ENCODE measurements at places on chromosomes 16 and 17. TPM values are rescaled to one million over a fixed set of nuclear protein-coding genes. Genes with fewer than 3 reads are reported as not detected.

DNA sequence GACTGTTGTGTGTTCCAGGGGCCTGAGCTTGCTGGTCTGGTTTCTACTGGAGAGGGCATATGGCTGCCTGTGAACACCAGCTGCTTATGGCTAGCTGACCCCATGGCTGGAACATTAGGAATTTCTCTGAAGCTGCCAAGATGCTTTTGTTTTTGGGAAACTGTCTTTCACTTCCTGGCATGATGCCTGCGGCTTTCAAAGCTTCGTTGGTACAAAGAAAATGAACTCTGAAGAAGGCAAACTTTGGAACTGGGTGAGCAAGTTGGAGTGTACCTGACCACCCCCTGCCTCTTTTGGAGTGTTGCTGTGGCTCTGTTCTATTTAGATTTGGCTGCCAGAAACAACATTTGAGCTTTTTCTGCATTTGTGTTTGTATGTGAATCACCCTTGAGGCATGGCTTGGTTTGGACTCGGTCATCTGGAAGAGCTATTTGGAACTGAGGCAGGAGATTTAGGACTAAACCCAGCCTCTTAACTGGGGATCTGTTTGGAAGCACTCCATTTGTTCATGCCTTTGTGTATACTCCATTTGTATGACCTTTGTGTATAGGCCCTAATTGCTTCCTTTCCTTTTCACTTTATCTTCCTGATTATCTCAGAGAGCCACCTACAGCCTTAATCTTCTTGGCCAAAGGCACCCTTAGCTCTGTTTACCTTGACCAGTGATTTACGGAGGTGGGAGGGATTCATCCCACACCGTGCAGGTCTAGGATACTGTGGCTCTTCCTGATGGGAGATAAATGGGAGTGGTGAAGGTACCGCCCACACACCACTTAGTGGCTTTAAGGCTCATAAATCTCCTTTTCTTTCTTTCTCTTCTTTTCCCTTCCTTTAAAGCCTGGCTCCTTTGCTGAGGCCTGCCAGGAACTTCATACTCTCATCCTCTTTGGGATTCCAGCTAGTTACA lies 7.3 kb upstream of the CPHXL start:
- DNase-seq = no peak

The CD79B gene
- total RNA-seq = not detected

DNA sequence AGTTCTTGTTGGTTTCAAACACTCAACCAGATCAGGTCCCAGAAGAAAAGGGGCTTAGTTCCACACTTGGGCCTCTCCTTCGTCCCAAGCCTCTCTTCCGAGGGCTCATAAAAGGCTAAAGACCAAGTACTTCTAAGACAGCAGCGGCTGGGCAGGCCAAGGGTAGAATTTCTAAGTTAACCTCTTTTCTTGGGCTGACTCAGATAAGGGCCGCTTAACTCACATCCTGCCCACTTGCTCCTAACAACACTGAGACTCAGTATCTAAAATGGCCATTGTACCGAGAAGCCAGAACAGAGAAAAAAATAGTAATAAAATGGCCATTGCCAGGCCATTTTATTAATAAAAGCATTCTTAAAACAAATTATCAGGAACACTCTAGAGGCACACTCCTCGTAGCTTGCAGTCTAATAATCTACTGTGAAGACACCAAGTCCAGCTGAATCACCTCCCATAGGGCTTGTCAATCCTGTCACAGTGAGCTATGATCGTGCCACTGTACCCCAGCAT lies 42.1 kb downstream of the RANBP10 start:
- no peak for DNase-seq

DNA sequence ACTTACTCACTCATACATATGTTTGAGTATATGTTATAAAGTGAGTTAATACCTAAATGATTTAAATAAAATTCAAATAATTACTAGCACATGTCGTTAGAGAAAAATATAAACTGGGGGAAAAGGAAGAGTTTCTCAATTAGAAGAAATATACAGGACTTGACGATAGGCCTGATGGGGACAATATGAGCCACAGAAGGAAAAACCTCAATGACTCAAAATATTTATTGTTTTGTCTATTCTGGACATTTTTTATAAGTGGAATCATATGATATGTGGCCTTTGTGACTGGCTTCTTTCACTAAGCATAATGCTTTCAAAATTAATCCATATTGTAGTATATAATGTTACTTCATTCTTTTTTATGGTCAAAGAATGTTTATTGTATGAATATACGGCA lies 339.2 kb upstream of the PMFBP1 start:
- DNase-seq = no peak

DNA sequence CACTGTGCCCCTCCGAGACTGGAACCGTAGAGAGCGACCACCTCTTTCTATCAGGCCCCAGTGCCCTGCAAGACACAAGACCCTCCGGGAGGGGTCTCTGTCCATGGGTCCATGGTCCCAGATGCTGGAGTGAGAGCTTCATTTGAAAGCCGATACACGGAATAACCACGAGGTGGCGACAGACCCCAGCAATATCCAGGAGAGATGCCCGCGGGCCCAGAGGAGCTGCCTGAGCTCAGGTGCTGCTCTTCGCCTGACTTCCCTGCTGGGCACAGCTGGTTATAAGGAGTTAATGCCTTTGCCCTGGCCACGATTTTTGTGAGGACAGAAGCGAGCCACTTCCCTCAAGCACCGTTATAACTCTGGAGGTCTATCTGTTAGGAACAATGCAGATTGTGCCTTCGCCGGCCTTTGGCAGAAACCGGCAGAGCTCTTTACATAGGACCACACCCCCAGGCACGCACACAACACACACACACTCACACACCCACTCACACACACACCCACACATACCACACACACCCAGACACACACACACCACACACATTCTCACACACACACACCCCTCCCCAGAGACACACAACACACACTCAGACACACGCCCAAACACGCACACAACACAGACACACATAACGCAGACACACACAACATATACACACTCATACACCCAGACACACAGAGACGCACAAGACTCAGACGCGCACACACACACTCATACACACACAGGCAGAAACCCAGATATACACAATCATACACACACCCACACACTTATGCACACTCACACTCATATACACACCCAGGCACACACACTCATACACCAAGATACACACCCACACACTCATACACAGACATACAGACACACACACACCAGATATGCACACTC lies 436.4 kb downstream of the SOX9 start:
- DNase-seq = peak; percentile 84

GRCh38 chr16:11157143-11157542 lies 98.9 kb downstream of the SOCS1 start:
- no peak for DNase-seq

GRCh38 chr17:45990886-45991285 lies 8.2 kb upstream of the STH start:
- DNase-seq = no peak

The BRIP1 gene
- total RNA-seq = 2.4 TPM

DNA sequence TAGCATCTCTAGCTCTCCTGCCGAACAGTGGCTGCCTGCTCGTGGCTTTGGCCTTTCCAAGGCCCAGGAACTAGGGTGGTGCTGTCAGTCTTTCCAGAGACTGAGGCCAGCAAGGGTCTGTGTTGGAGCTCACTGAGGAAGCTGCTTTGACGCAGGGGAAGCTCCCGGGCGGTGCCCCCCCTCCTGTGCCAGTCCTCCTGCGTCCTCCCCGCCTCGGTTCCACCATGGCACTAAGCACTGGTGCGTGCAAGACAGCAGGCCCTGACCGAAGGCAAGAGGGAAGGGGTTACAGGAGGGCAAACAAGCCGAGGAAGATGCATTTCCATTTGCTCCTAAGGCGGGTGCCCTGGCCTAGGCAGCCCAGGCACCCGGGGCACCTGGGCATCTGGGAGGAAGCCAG lies 4.5 kb downstream of the CYB561 start:
- DNase-seq = no peak

- DNase-seq = no peak
These were observed 89.1 kb downstream of the ELAC2 start for GRCh38 chr17:12928736-12929135.

- no peak for DNase-seq
These were observed 42.0 kb upstream of the MMD start for GRCh38 chr17:55463600-55463999.

DNA sequence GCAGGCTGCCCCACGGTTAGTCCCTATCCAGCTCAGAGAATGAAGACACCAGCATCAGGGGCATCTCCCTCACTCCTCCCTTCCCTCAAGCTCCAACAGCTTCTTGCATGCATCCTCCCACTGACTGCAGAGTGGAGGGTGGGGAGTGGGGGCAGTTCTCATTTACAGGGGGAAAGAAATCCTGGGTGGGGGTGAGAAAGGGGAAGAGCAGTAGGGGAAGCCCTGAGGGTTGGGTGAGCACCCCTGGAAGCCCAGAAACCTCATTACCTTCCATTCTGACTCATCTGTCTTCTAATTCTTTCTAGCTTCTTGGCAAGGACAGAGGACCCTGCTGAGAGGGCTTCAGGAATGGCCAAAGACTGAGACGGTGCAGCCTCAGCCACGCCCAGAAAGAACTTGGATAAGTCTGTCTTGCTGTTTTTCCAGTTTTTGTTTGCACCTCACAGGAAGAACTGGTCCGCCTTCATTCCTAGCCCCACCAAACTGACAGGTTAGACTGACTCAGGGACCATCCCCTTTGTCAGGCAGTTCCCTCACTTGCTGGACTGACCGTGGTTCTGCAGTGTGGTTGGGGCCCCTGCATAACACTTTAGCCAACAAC lies 52.5 kb upstream of the WSB1 start:
- DNase-seq = no peak

- no peak for DNase-seq
These were observed 17.9 kb downstream of the NDUFAB1 start for GRCh38 chr16:23578101-23578830.

DNA sequence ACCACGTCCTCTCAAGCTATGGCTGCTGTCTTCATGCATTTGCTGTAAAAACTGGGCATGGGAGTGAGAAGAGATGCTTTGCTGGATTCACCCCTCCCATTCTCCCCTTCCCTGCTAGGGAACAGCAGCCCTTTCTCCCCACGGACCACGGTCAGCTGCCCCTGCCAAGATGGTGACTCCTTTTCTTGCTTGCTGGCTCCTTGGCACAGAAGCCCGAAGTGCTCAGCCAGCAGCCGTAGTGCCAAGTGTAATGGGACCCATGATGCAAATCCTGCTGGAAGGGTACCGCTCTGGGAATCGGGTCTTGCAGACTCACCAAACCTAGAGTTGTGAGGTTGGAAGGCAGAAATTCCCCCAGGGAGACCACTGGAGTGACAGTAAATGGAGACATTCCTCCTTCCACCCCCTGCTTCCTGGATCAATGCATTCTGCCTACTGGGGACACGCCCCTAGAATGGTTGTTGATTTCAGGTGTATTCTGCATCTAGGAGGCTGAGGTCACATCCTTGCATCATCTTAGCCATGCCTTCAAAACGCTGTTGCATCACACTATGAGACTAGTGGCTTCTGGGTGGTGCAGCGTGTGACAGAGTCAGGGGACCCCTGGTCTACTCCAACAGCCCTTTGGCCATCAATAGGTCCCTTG lies 63.0 kb upstream of the CBX4 start:
- DNase-seq = no peak

The VAT1 gene
- total RNA-seq = 413 TPM

- no peak for DNase-seq
These were observed 43.1 kb downstream of the PIK3R5 start for GRCh38 chr17:8922451-8922850.

DNA sequence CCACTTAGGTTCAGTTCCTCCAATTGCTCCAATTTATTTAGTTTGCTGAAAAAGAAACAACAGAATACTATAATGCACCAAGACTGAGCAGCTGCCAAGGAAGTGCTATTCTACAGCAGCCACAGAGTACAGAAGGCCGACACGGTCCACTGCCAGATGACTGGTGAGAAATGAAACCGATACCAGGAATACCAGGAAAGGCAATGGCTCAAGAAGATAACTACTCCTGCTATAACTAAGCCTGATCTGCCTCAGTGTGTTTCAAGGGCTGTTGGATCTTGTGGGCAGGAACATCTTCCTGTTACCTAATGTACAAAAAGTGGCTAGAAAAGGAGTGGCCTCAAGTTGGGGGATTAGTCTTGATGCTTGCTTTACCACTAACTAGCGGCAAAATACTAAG lies 32.8 kb downstream of the MARVELD3 start:
- DNase-seq = no peak

DNA sequence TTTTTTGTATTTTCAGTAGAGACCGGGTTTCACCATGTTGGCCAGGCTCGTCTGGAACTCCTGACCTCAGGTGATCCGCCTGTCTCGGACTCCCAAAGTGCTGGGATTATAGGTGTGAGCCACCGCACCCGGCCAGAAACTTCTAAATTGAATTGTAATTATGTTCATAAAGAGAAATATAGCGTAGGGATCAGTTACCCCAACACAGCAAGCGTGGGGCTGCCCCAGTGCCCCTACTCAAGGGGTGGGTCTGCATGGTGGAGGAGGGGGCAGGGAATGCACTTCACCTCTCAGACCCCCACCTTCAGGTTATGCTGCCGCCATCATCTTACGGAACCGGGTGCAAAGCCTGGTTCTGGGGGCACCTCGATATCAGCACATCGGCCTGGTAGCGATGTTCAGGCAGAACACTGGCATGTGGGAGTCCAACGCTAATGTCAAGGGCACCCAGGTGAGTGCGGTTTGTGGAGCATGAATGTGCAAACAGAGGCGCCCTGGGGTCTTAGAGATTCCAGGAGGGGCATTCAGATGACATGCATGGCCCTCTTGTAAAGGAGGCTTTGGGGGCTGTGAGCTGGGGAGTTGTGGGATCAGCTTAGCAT lies 18.0 kb downstream of the ITGAM start:
- no peak for DNase-seq

GRCh38 chr17:50865868-50866260 lies 290 bp downstream of the TOB1 start:
- no peak for DNase-seq

GRCh38 chr16:48244863-48245195 lies 729 bp downstream of the LONP2 start:
- DNase-seq = no peak

- DNase-seq = no peak
These were observed 24.8 kb upstream of the MPRIP start for GRCh38 chr17:17017343-17018014.

The SAP30BP gene
- 115 TPM for total RNA-seq

DNA sequence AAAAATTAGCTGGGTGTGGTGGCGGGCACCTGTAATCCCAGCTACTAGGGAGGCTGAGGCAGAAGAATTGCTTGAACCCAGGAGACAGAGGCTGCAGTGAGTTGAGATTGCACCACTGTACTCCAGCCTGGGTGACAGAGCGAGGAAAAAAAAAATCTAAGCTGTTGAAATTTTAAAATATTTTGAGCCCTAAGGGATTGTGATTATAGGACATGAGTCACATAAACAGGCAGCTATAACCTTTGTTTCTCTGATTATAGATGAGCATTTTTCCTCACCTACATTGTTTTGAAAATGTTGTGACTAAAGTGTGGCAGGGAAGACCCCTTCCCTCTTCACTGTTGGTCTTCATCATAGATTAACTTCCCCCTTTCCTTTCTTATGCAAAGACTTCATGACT lies 135.5 kb downstream of the MGAT5B start:
- DNase-seq = no peak

The CCDC200 gene
- total RNA-seq = not detected
